Activated naive CD4-positive, alpha-beta T cell treated with anti-CD3 and anti-CD28 coated beads, Interleukin-2, amount 10 ng/mL, durations not matched to agents 7 days and 5 days (primary cell): ENCODE measurements at places on chromosomes 7 and 10.
A peak's percentile ranks its signal among the peaks of the same experiment; 100 is the strongest.

GRCh38 chr10:53601260-53601875 lies 828.8 kb upstream of the MBL2 start:
- no peak for DNase-seq

GRCh38 chr7:75624134-75624832 lies 114.5 kb downstream of the HIP1 start:
- DNase-seq: no peak

- DNase-seq: no peak
Observed at GRCh38 chr7:130942211-130942964, 208.4 kb upstream of the KLF14 start.

DNA sequence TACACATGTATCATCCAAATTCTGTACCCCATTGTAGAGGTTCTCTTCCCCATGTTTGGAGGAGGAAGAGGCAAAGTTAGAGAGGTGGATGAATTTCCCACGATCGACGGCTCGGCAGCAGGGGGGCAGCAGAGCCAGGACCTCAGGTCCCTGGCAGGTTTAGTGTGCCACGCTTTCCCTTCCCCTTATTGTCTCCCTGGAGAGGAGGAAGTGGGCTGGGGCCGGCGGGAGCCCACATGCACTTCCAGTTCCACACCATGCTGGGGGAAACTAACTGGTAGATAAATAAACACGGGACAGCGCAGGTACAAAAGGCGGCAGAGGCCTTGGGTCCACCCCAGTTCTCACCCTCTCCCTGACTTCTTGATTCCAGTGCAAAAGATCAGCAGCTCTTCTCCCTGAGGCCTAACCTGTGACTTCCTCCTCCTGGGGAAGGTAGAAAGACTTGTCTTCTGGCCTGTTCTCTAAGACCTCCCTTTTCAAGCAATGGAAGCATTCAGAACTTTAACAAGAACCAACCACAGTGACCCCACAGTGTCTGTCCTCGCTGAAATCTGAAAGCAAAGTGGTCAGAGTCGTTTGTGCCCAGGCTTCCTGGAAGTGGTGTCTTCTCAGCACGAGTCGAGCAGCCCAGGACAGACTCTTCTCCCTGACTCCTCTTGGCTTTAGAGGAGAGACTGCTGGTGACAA lies 30.5 kb upstream of the SRGN start:
- DNase-seq: no peak

GRCh38 chr7:100791881-100792666 lies 35.2 kb downstream of the EPHB4 start:
- no peak for DNase-seq

DNA sequence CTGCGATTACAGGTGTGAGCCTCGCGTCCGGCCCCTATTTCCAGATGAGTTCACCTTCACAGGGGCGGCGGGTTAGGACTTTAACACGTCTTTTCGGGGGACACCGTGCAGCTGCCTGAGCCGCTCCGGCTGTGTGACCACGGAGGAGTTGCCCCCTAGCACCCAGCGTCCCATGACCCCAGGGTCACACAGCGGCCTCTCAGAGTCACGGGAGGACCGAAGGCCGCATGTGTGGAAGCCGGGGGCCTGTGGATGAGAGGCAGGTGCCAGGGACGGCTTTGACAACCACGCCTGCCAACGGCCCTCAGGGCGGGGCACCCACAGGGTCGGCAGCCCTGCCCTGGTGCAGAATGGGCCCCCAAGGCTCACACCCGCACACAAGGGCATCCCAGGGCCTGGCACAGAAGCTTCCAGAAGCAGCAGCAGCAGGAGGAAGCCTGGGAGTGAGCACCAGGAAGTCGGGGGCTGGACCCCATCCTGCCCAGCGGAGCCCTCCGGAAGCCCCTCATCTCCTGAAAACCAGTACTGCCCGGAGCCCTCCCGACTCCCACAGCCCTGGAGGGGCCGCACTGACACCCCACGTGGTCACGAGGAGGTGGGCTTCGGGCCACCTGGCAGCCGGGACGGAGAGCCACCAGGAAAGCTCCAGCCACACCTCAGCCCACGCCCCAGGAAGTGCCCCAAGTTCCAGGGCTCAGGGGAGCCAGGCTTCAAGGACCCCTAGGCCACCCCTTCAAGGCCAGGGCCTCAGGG lies 32.7 kb downstream of the ADAP1 start:
- peak; percentile 52 for DNase-seq

- DNase-seq: no peak
Observed at GRCh38 chr10:50447691-50448090, 176.1 kb downstream of the SGMS1 start.

- no peak for DNase-seq
Observed at GRCh38 chr10:73803680-73804286, 7.6 kb downstream of the NDST2 start.

DNA sequence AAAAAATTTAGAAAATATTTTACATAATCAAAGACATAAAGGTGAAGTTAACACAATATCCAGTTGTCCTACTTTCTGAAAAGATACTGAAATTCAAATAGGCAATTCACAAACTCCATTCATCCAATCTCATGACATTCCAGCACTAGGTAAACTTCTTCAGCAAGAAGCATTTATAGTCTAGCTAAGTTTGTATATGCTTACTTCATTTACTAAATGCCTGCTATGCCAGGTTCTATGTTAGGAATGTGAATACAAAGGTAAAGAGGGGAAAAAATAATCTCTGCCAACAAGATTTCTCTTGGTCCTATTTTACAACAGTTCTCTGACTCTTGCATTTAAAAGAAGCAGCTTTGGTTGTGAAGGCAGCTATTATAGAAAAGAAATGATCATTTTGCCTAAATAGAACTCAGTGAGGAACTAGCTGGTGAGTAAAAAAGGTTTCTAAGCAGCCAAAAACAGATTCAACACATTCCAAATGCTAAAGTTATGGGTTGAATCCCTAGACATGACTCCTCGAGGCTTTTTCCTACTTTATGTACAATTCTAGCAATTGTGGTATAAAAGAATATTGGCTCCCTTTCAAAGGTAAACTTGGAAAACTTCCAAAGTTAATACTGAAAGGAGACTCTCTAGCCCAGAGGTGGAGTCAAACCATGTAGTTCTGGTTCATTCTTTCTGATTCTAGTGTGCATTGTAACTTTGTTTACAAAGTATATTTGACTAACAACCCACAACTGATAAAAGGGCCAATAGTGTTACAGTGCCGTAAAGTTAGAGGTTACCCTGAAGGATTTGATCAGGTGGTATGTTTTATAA lies 30.9 kb upstream of the KLHL7 start:
- no peak for DNase-seq

DNA sequence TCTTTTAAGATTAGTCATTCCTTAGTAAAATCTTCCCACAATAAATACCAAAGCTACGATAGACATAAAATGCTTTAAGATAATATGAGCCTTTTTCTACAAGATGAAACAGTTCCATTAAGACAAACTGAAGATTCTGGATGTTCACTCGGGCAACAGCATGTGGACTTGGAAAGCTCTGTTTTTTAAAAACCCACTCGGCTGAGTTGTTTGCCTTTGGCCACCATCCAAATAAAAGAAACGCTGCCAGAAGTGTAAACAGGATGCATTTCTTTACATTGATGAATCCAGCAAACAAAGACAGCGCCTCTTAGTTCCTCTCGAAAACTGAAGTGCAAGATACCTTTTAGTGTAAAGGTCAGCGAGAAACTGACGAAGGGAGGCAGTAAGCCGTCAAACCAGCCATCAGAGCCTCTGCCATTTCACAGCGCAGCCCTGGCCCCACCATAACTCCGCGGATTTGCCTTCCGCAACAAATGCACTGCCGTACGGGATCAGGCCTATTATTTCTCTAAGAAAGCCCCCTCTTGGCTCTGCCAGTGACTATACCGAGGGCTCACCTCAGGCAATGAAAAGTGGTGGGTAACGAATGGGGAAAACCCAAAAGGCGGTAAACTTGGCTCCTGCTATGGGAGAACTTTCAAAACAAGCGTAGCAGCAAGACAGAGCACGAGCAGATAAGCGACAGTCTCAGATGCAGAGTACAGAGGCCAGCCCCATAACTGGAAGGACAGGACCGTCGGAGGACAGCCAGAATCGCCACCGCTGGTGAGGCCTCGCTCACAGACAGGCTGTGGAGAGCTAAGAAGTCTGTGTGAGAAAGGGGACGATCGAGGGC lies 41.4 kb downstream of the GNA12 start:
- DNase-seq: no peak

DNA sequence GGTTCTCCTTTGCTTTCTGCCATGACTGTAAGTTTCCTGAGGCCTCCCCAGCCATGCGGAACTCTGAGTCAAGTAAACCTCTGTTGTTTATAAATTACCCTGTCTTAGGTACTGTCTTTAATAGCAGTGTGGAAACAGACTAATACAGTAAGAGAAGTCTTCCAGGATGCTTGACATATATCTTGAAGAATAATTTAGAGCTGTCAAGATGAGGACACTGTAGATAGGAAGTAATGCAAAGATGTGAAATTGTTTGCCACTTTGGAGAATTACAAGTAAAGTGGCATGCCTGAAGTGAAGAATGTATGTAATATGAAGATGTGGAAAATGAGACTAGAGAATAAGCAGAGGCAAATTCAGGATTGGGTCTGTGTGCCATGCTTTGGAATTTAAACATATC lies 2.9 kb upstream of the CADPS2 start:
- DNase-seq: no peak

DNA sequence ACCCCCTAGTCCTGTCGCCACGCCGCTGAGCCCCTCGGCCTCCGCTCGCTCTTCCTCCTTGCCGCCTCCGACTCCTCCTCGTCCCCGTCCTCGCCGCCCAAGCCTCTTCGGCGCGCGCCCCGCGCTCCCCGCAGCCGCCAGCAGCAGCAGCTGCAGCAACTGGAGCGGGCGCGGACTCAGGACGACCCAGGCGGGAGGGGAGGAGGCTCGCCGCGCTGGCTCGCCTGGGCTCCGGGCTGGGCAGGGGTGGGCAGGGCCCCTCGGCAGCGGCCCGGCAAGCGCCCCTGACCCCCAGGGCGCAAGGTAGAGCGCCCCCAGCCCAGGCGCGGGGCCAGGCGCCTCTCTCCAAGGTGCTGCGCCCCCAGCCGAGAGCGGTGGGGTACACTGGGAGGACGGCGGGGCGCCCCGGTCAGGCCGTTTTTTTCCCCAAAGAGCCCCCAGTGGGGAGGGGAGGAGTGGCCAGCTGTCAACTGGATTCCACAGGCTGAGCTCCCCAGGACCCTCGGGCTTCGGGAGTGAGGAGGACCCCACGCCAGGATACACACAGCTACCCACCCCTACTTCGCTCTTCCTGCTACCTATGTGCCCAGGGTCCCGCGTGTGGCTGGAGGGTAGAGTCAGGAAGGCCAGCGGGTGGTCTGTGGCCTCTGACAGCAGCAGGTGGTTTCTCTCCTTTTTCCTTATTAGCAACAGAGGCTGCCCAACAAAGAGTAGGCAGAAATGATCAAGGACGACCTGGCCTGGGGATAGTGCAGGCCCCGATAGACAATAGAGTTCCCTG lies 903 bp upstream of the KCNMA1 start:
- no peak for DNase-seq

GRCh38 chr10:17648243-17649035 lies 4.5 kb downstream of the STAM start:
- DNase-seq: peak; percentile 67

GRCh38 chr10:102267748-102268147 lies 22.4 kb downstream of the GBF1 start:
- DNase-seq: no peak

DNA sequence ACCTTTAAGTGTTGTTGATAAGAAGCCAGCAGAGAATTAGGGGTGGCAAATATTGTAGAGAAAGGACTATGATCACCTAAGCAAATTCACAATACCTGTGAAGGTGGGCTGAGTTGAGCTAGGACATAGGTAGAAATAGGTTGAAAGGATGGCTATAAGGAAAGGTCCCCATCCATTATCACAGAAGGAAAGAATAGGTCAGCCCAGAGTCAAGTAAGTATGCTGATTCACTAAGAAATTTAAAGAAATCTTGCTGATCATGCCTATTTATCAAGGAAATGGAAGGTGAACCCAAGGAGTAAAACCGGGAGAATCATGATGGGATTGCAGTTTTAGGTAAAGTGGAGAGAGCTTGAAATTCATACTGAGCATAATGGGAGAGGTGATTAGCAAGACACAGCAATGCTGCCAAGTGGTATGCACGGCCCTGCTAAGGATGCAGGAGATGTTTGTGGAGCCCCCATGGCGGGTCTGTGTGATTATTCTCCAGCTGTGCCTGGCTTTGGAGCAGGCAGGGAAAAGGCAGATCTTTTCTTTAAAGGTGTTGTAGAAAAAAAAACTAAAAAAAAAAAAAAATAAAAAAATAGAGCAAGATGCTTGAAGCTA lies 399.4 kb downstream of the PLXDC2 start:
- DNase-seq: no peak

GRCh38 chr10:112532189-112532588 lies 85.2 kb downstream of the VTI1A start:
- DNase-seq: no peak

DNA sequence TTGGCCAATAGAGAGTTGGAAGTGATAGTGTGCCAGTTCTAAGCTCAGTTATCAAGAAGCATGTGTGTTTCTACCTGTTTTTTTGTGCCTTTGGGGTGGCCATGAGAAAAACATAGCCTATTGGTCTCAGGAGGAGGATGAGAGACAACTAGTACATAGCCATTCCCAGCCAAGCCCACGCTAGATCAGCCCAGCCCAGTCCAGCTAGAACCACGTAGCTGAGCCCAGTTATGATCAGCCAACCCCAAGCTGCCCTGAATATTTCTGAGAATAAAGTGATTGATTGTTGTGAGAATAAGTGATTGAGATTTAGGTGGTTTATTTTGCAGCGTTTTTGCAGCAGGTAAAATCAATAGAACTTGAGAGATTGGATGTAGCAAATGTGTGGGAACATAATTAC lies 15.9 kb downstream of the SORCS3 start:
- no peak for DNase-seq

DNA sequence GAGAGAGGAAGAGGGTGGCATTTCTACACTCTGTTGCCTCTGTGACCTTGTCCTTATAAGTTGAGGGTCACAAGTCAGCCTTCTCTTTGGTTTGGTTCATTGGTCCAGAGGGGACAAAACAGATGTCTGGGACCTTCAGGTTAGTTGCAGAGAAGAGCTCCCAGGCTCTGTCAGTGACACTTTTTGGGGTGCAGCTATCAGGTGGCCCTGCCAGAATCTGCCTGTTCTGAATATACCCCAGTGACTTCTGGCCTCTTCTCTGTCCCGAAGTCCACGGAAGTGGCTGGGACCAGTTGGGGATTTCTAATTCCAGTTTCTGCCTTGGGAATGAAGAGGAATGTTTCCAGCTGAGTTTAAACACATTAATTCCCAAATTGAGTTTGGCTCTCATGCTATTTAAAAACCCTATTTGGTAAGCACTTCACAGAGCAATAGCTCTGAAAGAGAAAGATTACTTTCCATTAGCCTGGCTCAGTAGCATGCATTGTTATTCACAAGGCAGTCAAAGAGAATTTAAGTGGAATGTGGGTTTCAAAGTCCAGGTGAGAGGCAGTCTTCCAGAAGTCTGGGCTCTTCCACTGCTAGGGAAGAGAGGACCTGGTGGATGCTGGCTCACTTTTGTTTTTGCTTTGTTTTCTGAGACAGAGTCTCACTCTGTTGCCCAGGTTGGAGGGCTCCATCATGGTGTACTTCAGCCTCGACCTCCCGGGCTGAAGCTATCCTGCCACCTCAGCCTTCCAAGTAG lies 237.8 kb upstream of the GALNT17 start:
- DNase-seq: no peak

DNA sequence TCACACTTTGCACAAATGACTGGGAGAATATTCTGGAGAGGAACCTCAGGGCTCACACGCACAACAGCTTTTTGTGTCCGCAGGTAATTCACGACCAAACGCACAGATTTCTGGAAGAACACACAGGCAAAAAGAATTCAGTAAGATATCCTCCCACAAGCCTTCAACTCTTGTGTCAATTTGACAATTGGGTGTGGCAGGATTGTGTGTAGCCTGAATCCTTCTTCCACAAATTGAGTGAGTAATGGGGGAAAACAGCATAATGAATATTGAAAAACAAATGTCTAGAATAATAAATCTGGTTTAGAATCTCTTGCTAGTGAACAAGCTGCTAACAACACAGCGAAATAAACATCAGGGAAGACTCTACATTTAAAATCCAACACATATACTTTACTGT lies 125.6 kb downstream of the COBL start:
- no peak for DNase-seq
